ENCODE measurements at places on chromosomes 13 and 19. TPM values are rescaled to one million over a fixed set of nuclear protein-coding genes. Genes with fewer than 3 reads are reported as not detected.

The ALDH16A1 gene
- total RNA-seq: 38.8 TPM

The TTC9B gene
- not detected for total RNA-seq

The CLPTM1 gene
- total RNA-seq: 51.3 TPM

The DMKN gene
- total RNA-seq: not detected

The HSH2D gene
- total RNA-seq: not detected

The ZGLP1 gene
- total RNA-seq: 0.38 TPM

The ZNF547 gene
- total RNA-seq: 2.9 TPM

The ELSPBP1 gene
- total RNA-seq: not detected

The ARHGEF7 gene
- 211 TPM for total RNA-seq

The AKT1S1 gene
- total RNA-seq: 12.1 TPM

The COL4A1 gene
- 1,365 TPM for total RNA-seq

The KIRREL2 gene
- not detected for total RNA-seq

The CAPN12 gene
- total RNA-seq: not detected

The FXYD3 gene
- total RNA-seq: not detected

The CYP4F11 gene
- not detected for total RNA-seq

The LCP1 gene
- total RNA-seq: 0.10 TPM

The MEX3D gene
- 152 TPM for total RNA-seq

The KIR2DL4 gene
- not detected for total RNA-seq

The LILRA1 gene
- total RNA-seq: not detected

The FPR3 gene
- 0.10 TPM for total RNA-seq

The ZNF763 gene
- 0.33 TPM for total RNA-seq

The PEAK3 gene
- not detected for total RNA-seq

The GPATCH1 gene
- total RNA-seq: 6.2 TPM

The C19orf81 gene
- total RNA-seq: not detected

The PRX gene
- 1.3 TPM for total RNA-seq

The LYPD5 gene
- under 0.01 TPM for total RNA-seq

The TMPRSS9 gene
- not detected for total RNA-seq

The VSTM1 gene
- not detected for total RNA-seq

The ZNF737 gene
- total RNA-seq: 14.0 TPM

The SAMD1 gene
- total RNA-seq: 37.6 TPM

The C13orf42 gene
- not detected for total RNA-seq

The ASPDH gene
- total RNA-seq: not detected

The DLEU7 gene
- not detected for total RNA-seq

The FBXO27 gene
- total RNA-seq: 2.3 TPM

The FLT1 gene
- 147 TPM for total RNA-seq

The IL17D gene
- total RNA-seq: 6.2 TPM

The ZNF100 gene
- 9.1 TPM for total RNA-seq

The RNF113B gene
- not detected for total RNA-seq

The FCHO1 gene
- 1.5 TPM for total RNA-seq

The TSKS gene
- not detected for total RNA-seq

The C1QTNF9 gene
- total RNA-seq: not detected

The MBD3L3 gene
- not detected for total RNA-seq

The KLK4 gene
- not detected for total RNA-seq

The TDRD12 gene
- total RNA-seq: 0.19 TPM

The SPTBN4 gene
- not detected for total RNA-seq

The MAG gene
- not detected for total RNA-seq

The ZNF8 gene
- total RNA-seq: 8.2 TPM

The LRRC63 gene
- 0.10 TPM for total RNA-seq

The DACH1 gene
- 1.6 TPM for total RNA-seq

The B3GNT3 gene
- total RNA-seq: 0.10 TPM

The IL12RB1 gene
- total RNA-seq: 0.10 TPM

The ZNF560 gene
- total RNA-seq: under 0.01 TPM

The ATP1A3 gene
- not detected for total RNA-seq

The JSRP1 gene
- total RNA-seq: not detected

The ATP8B3 gene
- total RNA-seq: 1.7 TPM

The TGFBR3L gene
- total RNA-seq: 0.29 TPM

The EDNRB gene
- total RNA-seq: 27.0 TPM

All from vein endothelial cell (primary cell).